RPMI7951 (cell line): ENCODE measurements at places on chromosomes 3 and 15. TPM values are rescaled to one million over a fixed set of nuclear protein-coding genes. Genes with fewer than 3 reads are reported as not detected.

C3orf85 gene
- not detected in 2 replicates for total RNA-seq

CP gene
- total RNA-seq = 0.39 TPM in 1 of 2 replicates, not detected in the other

DNA sequence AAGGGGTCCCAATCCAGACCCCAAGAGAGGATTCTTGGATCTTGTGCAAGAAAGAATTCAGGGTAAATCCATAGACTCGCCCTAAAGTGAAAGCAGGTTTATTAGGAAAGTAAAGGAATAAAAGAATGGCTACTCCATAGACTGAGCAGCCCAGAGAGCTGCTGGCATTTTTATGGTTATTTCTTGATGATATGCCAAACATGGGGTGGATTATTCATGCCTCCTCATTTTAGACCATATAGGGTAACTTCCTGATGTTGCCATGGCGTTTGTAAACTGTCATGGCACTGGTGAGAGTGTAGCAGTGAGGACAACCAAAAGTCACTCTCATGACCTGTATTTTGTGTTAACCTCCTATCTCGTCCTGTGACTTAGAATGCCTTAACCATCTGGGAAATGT, 142.2 kb downstream of the DOCK3 start:
- DNase-seq = no peak

NOX5 gene
- 2.2 and 2.9 TPM in 2 replicates for total RNA-seq

BCHE gene
- 5.8 and 9.5 TPM in 2 replicates for total RNA-seq

- DNase-seq = no peak
Observed at GRCh38 chr3:64898941-64899340, 211.1 kb upstream of the ADAMTS9 start.

OIP5 gene
- total RNA-seq = 64.2 and 92.3 TPM in 2 replicates

GRCh38 chr15:44246521-44247268, 41.8 kb upstream of the GOLM2 start:
- no peak for DNase-seq

PRR20G gene
- not detected in 2 replicates for total RNA-seq
